Activated CD4-positive, alpha-beta T cell treated with anti-CD3 and anti-CD28 coated beads, Interleukin-2, amount 10 ng/mL, durations not matched to agents 7 days and 5 days (primary cell): ENCODE measurements at places on chromosomes 2 and 18. TPM values are rescaled to one million over a fixed set of nuclear protein-coding genes. Genes with fewer than 3 reads are reported as not detected.

Gene RAB27B
- 5.2 TPM for total RNA-seq

Gene DTNB
- total RNA-seq: 31.0 TPM

Gene WDCP
- total RNA-seq: 21.8 TPM

Gene RGPD4
- not detected for total RNA-seq

Gene LAMA1
- total RNA-seq: not detected

Gene SPOPL
- 10.4 TPM for total RNA-seq

Gene UGT1A3
- not detected for total RNA-seq

Gene RFTN2
- total RNA-seq: not detected

Gene ABCA12
- total RNA-seq: not detected

Gene M1AP
- not detected for total RNA-seq

Gene GREB1L
- not detected for total RNA-seq

Gene PIAS2
- 33.3 TPM for total RNA-seq

Gene IL37
- total RNA-seq: not detected

Gene NOP58
- 104 TPM for total RNA-seq

Gene ZNF892
- 4.0 TPM for total RNA-seq

Gene CAVIN2
- total RNA-seq: not detected

Gene MAPK4
- not detected for total RNA-seq

Gene CAPN13
- total RNA-seq: not detected

Gene TMEM37
- not detected for total RNA-seq

Gene GNLY
- 72.9 TPM for total RNA-seq

Gene MAP3K20
- 14.5 TPM for total RNA-seq

Gene RGPD3
- total RNA-seq: 0.06 TPM

Gene LYPD6B
- not detected for total RNA-seq

Gene CTLA4
- total RNA-seq: 20.1 TPM

Gene TNFAIP6
- total RNA-seq: not detected

Gene CPLX4
- not detected for total RNA-seq

Gene IL1RL2
- total RNA-seq: not detected

Gene BZW1
- 214 TPM for total RNA-seq

Gene SERPINB4
- total RNA-seq: not detected
